ENCODE measurements at places on chromosomes 5 and 9.

GRCh38 chr5:36360307-36360706 lies 58.6 kb upstream of the RANBP3L start:
- no peak for DNase-seq

GRCh38 chr5:78661044-78661443 lies 12.5 kb upstream of the LHFPL2 start:
- DNase-seq = no peak

DNA sequence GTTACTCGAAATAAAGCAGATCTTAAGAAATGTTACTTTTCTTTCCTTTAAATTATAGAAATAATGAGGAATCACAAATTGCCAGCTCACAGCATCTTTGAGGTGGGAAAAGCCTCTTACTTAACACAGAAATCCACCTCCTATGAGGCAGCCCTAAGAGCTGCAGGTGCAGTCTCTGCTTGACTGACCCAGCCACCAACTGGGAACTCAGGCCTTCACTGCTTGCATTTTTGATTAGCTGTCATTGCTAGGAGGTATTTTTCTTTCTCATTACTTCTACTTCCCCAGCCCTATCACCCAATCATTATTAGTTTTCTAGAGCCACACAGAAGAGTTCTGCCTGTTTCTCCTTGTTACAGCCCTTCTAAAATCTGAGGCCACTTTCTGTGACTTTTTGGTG lies 416.5 kb upstream of the KLF4 start:
- no peak for DNase-seq

DNA sequence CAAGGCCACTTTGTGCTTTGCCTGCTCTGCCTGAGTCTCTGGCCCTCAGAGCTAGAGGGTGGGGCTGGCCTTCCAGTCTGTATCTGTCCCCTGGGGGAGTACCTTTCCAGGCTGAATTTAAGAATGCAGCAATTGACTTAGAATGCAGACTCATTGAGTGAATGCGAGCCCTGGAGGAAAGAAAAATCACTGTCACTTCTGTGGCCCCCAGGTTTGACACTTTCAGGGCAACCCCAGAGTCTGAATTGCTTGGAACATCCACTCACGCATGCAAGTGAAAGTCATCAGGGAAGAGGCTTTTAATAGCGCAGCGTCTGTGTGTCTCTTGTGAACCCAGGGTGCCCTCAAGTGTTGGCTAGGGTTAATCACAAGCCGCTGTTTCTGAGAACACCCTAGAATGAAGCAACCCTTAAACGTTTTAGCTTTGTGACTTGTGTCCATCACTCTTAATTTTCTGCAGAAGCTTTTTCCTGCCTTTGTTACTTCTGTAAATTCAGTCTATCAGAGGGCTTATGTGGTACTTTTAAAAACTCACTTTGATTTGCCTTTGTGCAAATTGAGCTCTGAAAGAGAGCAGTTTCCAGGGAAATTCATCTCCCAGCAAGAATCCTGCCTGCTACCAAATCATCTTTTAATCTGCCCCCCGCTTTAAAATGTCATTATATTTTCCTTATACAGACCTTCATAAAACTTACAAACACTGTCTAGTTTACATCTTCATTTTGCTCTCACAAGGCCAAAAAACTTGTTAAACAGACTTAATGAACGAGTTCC lies 146.8 kb upstream of the IQGAP2 start:
- peak; percentile 8 for DNase-seq

GRCh38 chr9:128149001-128149701 lies at the start of gene LCN2:
LCN2 (plus strand) TSS chr9:128149453; CDS start chr9:128149526, 73 bp downstream.
- no peak for DNase-seq

DNA sequence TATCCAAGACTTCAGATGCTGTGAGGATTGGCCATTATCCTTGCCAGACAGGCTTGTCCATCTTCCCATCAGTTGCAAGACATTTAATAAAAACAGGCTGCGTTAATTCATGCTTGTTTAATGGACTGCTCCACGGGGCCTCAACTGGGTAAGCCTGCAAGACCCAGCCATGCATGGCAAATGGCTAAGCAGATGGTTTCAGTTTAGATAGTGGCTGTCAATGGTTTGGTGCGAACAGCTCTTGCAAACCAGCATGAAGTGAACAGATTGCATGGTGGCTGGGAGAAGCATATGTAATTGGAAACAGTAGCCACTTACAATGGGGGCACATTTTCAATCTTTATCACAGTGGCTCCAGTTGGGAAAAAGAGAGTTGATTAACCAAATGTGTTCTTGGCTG lies 628.2 kb upstream of the KLF4 start:
- DNase-seq = peak; percentile 16

DNA sequence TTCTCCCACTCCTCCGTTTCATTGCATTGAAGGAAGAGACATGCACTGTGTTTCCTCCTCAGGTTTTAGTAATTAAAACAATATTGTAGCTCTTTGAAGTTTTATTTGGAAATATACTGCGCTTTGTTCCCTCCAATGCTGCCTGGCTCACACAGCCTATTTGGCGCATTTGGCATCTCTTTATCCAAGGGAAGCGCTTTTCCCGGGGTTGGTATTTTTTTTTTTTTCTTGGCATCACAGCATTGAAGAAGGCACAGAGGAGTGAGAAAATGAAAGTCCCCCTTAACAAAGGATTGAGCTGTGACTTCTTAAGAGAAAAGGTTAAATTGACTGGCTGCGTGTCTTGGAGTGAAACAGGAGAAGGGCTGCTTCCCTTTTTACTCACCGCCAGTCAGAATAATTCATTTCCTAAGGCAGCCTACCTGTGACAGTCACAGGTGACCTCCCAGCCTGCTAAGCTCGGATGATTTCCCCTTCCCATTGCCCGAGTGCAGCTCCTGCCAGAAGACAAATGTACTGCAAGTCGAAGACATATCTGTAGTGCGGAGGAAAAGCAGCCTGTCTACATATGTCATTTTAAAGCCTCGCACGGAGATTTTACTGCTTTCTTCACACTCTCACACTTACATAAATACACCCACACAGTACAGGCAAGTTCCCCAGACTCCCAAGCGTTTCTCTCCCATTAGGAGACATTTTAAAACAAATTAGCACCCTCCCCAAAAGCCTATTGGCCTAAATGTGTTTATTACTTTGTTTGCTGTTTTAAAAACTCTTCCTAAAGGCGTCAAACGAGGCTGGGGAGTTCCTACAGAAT lies 665.5 kb upstream of the ZNF608 start:
- DNase-seq = no peak

GRCh38 chr9:89154651-89155336 lies 23.8 kb downstream of the SHC3 start:
- peak; percentile 76 for DNase-seq

DNA sequence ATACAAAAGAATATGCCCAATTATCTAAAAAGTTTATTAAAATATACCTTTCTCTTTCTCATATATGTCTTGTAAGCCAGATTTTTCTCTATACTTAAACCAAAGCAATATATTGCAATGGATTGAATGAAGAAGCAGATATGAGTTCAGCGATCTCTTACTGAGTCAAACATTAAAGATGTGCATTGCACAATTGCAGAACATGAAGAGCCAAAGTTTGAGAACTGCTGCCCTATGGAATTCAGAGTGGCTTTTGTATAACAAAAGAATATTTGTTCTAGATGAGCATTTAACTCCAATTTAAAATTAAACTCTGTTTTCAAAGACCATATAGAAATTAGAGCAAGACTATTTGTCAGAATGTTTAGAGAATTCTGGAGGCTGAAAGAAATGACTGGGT lies 519.0 kb upstream of the DAB2 start:
- no peak for DNase-seq

- DNase-seq = no peak
Measured at GRCh38 chr5:131256507-131256823, 7.4 kb upstream of the CDC42SE2 start.

DNA sequence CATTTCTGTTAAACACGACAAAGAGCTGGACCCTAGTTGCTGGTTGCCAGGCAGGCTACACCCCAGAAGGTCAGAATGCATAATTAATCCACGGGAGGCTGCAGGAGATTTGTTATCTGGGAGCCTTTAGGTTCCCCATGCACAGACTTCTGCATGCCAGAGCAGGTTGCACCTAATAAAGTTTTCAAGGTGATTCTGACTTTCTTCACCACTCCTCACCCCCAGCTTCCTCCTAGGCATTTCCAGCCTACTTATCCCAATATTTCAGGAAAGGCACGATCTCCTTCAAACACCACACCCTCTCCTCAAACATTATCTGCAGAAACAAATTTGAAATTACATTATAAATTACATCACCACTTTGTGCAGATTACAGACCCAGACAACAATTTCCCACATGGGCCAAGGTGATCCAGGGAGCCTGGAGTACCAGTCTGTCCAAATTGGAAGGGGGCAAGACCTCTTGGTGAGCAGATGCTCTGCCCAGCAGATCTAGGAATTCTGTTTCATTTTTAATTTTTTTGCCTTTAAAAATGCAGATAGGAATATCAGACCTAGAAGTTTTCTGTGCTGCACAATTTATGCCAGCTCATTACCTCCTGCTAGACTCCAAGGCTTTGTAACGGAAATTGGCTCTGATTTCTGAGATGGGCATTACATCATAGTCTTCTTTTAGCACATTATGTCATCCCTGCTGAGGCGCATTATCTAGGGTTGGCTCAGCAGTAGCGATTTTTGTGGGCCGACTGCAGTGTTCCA lies 363.4 kb upstream of the SLC30A5 start:
- DNase-seq = peak; percentile 65

DNA sequence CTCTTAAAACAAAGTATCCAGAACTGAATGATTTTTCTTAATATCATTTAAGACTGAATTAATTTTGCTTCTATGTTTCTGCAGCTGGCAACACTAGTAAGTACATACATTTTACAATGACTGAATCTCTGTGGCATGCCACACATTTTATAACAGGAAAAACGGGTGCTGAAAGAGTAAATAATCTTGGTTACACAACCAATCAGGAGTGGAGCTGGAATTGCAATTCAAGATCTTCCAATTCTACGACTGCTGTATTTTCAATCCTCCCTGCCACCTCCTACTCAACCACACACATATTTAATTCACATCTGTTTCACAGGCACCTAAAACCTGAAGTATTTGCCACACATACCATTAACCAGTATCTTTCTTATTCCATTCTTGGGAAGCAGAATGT lies 52.7 kb upstream of the NR5A1 start:
- peak; percentile 59 for DNase-seq

- peak; percentile 71 for DNase-seq
Measured at GRCh38 chr5:153476767-153477166, 13.7 kb upstream of the GRIA1 start.

DNA sequence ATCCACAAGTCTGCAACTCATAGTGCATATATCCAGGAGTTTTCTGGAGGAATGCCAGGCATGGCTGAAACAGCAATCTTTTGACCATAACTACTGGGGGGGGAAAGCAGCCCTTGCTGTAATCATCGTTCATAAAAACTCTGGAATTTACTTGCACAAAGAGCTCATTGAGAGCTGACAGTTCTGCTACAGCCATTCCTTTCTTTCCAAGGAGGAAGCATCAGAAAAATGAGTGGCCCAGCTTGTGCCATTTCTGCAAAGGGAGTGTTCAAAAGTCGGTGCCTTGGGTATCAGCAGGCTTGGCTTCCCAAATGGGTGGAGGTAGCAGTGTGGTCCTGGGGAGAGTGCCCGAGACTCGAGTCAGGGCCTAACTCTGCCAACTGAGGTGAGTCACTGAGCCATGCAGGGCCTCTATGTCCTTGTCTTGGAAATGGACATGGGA lies 101.5 kb downstream of the GCNT1 start:
- DNase-seq = peak; percentile 73
